ENCODE measurements at places on chromosomes 2 and 18. TPM values are rescaled to one million over a fixed set of nuclear protein-coding genes. Genes with fewer than 3 reads are reported as not detected.

- H3K27ac ChIP-seq: no peak overlapping the region
- peaks cover 6% of the 10 kb centered on the region for H3K27me3 ChIP-seq
- no peak overlapping the region for H3K4me3 ChIP-seq
- H3K4me1 ChIP-seq: peaks cover 10% of the 10 kb centered on the region
- DNase-seq: no peak
These were observed 51.8 kb upstream of the TTN start for GRCh38 chr2:178858896-178859625.

ACTG2 gene
- total RNA-seq: 173 TPM

ANKRD62 gene
- total RNA-seq: not detected

- no peak for DNase-seq
- H3K4me1 ChIP-seq: no peaks in the 10 kb centered on the region
- no peaks in the 10 kb centered on the region for H3K36me3 ChIP-seq
- H3K27me3 ChIP-seq: peaks cover 11% of the 10 kb centered on the region
- no peak overlapping the region for H3K27ac ChIP-seq
These were observed 488.9 kb downstream of the RNF144A start for GRCh38 chr2:7405861-7406715.

DNA sequence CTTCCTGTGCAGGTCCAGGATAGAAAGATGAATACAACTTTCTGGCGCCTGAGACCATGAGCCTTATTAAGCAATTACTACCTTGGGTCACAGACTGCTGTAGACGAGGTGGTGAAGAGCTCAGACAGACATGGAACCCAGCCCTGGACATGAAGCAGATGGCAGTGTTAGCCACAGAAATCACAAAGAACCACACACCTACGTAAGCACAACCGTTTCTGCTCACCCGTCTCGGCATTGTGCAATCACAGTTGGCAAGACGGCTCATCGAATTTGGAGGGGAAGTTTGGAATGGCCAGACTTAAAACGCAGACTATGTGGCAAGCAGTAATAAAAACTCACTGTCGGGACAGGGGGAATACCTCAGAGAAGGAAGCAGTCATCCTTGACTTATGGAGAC is 24.3 kb upstream of the ASPRV1 start:
- no peak overlapping the region for H3K4me3 ChIP-seq
- DNase-seq: no peak
- H3K4me1 ChIP-seq: peaks cover 2% of the 10 kb centered on the region
- H3K27ac ChIP-seq: no peak overlapping the region
- H3K36me3 ChIP-seq: no peaks in the 10 kb centered on the region
- no peaks in the 10 kb centered on the region for H3K27me3 ChIP-seq

PPP1R7 gene
- total RNA-seq: 44.3 TPM

DNA sequence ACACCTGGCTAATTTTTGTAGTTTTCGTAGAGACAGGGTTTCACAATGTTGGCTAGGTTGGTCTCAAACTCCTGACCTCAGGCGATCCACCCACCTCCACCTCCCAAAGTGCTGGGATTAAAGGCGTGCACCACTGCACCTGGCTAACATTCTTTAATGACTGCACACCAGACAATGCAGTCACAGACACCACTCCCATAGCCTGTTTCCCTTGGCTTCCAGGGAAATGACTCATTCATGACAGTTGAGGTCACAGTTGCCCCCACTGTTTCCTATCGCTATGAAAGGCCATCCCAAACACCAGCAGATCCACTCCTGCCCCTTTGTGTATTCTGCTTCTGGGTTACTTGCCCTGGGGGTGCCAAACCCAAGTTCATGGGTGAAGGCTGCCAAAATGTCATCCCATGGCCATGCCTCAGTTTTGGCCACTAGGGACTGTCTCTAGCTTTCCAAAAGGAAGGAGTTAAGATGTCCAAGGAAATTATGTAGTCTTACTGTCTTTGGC is 8.7 kb downstream of the CHMP1B start:
- H3K27ac ChIP-seq: no peak overlapping the region
- no peaks in the 10 kb centered on the region for H3K27me3 ChIP-seq
- peaks cover 43% of the 10 kb centered on the region for H3K4me1 ChIP-seq
- no peaks in the 10 kb centered on the region for H3K36me3 ChIP-seq
- H3K4me3 ChIP-seq: no peak overlapping the region
- no peak for DNase-seq

DNA sequence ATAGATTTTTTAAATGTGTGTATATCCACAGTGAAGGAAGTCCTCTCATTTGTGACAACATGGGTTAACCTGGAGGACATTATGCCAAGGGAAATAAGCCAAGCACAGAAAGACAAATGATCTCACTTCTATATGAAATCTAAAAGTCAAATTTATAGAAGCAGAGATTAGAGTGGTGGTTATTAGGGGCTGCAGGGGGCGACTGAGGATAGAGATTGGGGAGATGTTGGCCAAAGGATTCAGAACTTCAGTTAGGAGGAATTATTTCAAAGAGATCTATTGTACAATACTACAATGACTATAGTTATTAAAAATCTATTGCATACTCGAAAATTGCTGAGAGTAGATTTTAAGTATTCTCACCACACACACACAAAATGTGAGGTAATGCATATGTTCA is 252.4 kb upstream of the SLC39A10 start:
- peaks cover 8% of the 10 kb centered on the region for H3K27me3 ChIP-seq
- no peak overlapping the region for H3K27ac ChIP-seq
- H3K36me3 ChIP-seq: no peaks in the 10 kb centered on the region
- DNase-seq: no peak
- H3K4me3 ChIP-seq: no peak overlapping the region

- DNase-seq: no peak
- no peaks in the 10 kb centered on the region for H3K4me1 ChIP-seq
- H3K4me3 ChIP-seq: no peak overlapping the region
These were observed 471.0 kb upstream of the HNMT start for GRCh38 chr2:137493261-137493660.

Data from chondrocyte (in vitro differentiated cells).